ENCODE measurements at places on chromosomes 7 and 10. TPM values are rescaled to one million over a fixed set of nuclear protein-coding genes. Genes with fewer than 3 reads are reported as not detected.
A peak's percentile ranks its signal among the peaks of the same experiment; 100 is the strongest.

SPDYE2B gene
- total RNA-seq, result not detected

INHBA gene
- total RNA-seq, result 2.1 TPM

TLL2 gene
- not detected for total RNA-seq

KIAA1549 gene
- 4.4 TPM for total RNA-seq

OR6V1 gene
- total RNA-seq, result not detected

GRID2IP gene
- 0.63 TPM for total RNA-seq

ADAM12 gene
- 3.7 TPM for total RNA-seq

GRCh38 chr7:1738511-1738910 is 68.4 kb downstream of the ELFN1 start:
- H3K27me3 ChIP-seq, result no peaks in the 10 kb centered on the region
- H3K36me3 ChIP-seq, result no peaks in the 10 kb centered on the region
- no peak overlapping the region for H3K27ac ChIP-seq
- H3K4me3 ChIP-seq, result no peak overlapping the region
- peaks cover 16% of the 10 kb centered on the region for H3K4me1 ChIP-seq

- no peak overlapping the region for H3K4me3 ChIP-seq
- no peaks in the 10 kb centered on the region for H3K36me3 ChIP-seq
- H3K27me3 ChIP-seq, result no peaks in the 10 kb centered on the region
- DNase-seq, result no peak
- H3K4me1 ChIP-seq, result no peaks in the 10 kb centered on the region
Observed at GRCh38 chr10:127176649-127177048, 19.7 kb downstream of the INSYN2A start.

GRCh38 chr7:41763626-41764025 is 60.7 kb upstream of the INHBA start:
- H3K4me1 ChIP-seq, result no peaks in the 10 kb centered on the region
- no peak overlapping the region for H3K27ac ChIP-seq
- no peaks in the 10 kb centered on the region for H3K36me3 ChIP-seq
- no peak overlapping the region for H3K4me3 ChIP-seq
- no peaks in the 10 kb centered on the region for H3K27me3 ChIP-seq
- no peak for DNase-seq

GRCh38 chr7:42253316-42253715 is 16.3 kb upstream of the GLI3 start:
- no peaks in the 10 kb centered on the region for H3K27me3 ChIP-seq
- no peak for DNase-seq
- no peak overlapping the region for H3K27ac ChIP-seq
- H3K36me3 ChIP-seq, result no peaks in the 10 kb centered on the region
- H3K4me1 ChIP-seq, result no peaks in the 10 kb centered on the region

- no peaks in the 10 kb centered on the region for H3K27me3 ChIP-seq
- DNase-seq, result no peak
- H3K4me3 ChIP-seq, result no peak overlapping the region
- H3K36me3 ChIP-seq, result no peaks in the 10 kb centered on the region
Observed at GRCh38 chr10:68697106-68697505, 23.9 kb upstream of the CCAR1 start.

DNA sequence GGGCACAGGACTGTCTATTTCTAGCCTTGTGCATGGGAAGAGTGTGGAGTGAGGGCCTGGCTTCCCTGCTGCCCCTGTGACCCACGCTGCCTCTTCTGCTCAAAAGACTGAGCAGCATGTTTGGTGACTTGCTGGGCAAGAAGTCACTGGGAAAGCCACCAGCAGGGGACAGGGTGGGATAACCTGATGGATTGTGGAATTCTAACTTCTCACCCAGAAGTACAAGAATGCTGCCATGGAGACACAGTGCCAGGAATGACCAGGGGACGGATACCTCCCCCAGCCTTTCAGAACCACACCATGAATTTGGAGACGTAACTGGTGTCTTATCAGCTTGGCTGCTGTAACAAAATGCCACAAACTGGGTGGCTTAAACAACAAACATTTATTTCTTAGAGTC is 28.4 kb downstream of the GALNTL5 start:
- DNase-seq, result no peak
- H3K4me3 ChIP-seq, result no peak overlapping the region
- H3K27me3 ChIP-seq, result no peaks in the 10 kb centered on the region
- H3K27ac ChIP-seq, result no peak overlapping the region

GRCh38 chr10:17250736-17251135 is 22.7 kb downstream of the VIM start:
- no peaks in the 10 kb centered on the region for H3K36me3 ChIP-seq
- DNase-seq, result no peak
- no peak overlapping the region for H3K4me3 ChIP-seq
- no peaks in the 10 kb centered on the region for H3K4me1 ChIP-seq
- H3K27ac ChIP-seq, result no peak overlapping the region
- no peaks in the 10 kb centered on the region for H3K27me3 ChIP-seq

DNA sequence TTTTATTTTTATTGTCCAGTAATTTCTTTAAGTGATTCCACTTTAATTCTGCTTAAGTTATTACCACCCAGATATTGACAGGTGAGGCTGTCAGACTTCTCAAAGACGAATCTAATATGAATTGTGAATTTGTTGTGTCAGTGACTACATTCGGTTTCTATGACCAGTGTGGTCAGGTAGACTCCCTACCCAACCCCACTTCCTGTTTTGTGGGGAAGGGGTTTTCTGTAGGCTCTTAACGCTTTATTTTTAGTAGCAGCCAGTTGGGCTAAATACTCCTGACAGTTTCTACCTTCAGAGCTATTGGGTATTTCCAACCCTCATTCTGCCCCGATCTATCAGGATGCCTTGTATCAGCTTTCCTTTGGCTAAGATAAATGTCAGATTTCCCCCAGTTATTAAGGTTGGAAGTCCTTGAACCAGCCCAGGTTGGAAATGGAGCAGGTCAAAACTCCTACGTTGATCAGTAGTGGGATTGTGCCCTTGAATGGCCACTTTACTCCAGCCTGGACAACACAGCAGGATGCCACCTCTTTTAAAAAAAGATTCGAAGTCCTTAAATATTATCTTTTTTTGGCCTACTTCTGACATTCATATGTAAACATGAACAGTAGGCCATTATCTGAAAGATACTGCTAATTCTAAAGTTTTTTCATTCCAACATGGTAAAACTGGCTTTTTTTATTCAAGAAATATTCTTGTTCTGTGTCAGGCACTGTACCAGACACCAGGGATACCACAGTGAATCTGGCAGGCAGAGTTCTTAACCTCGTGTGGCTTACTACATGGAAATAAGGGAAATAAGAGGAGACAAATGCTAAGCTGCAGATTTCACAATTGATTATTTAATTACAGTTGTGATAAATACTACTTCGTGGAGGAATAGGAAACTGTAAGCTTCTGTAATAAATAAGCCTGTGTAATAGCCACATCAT is 133.3 kb upstream of the SAMD8 start:
- no peak overlapping the region for H3K27ac ChIP-seq
- H3K4me1 ChIP-seq, result no peaks in the 10 kb centered on the region
- H3K4me3 ChIP-seq, result no peak overlapping the region
- DNase-seq, result no peak

GRCh38 chr10:30979956-30980355 is 51.7 kb downstream of the ZNF438 start:
- no peak overlapping the region for H3K27ac ChIP-seq
- DNase-seq, result no peak
- H3K4me3 ChIP-seq, result no peak overlapping the region
- H3K27me3 ChIP-seq, result no peaks in the 10 kb centered on the region
- H3K36me3 ChIP-seq, result no peaks in the 10 kb centered on the region

DNA sequence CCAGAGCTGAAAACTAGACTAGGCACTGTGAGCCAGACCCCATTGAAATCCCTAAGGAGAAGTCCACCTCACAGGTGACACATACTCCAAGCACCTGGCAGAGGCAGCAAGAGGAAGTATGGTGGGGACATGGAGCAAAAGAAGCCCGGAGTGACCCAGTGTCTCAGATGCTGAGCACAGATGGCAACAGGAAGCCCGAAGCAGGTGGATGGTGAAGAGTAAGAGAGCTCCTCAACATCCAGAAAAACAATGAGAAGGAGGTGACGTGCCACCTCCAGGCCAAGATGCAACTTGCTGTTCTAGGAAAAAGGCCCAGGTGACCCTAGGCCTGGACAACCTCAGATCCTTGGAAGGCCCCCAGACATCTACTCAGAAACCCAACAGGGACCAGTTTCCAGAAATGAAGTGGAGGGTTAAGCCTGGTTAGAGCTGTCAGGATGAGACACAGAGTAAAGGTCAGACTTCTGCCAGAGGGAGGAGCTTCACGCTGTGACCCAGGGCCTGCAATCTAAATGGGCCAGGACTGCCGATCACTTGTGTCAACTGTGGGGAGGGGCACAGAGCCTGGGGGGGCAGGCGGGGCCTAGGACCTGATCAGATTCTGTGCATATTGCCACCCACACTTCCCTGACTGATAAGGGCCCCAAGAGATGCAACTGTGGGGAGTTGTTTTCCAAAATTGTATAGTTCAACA is 2.4 kb upstream of the COBL start:
- DNase-seq, result no peak
- H3K4me3 ChIP-seq, result no peak overlapping the region
- no peaks in the 10 kb centered on the region for H3K36me3 ChIP-seq
- H3K4me1 ChIP-seq, result peaks cover 6% of the 10 kb centered on the region
- H3K27ac ChIP-seq, result no peak overlapping the region
- no peaks in the 10 kb centered on the region for H3K27me3 ChIP-seq

- no peak overlapping the region for H3K27ac ChIP-seq
- H3K36me3 ChIP-seq, result no peaks in the 10 kb centered on the region
- no peak overlapping the region for H3K4me3 ChIP-seq
- H3K4me1 ChIP-seq, result peaks cover 10% of the 10 kb centered on the region
- H3K27me3 ChIP-seq, result no peaks in the 10 kb centered on the region
- DNase-seq, result no peak
Observed at GRCh38 chr7:64574540-64575099, 11.7 kb upstream of the ZNF680 start.

- peaks cover 38% of the 10 kb centered on the region for H3K4me1 ChIP-seq
- no peak within 1 kb of the TSS for H3K27ac ChIP-seq
- peaks cover 12% of the 10 kb centered on the region for H3K27me3 ChIP-seq
- no peaks in the 10 kb centered on the region for H3K36me3 ChIP-seq
Observed at GRCh38 chr7:29563590-29564495, at the start of gene PRR15. PRR15 (plus strand) TSS chr7:29563835; CDS start chr7:29566330, 2,495 bp downstream.

- H3K4me1 ChIP-seq, result no peaks in the 10 kb centered on the region
- no peaks in the 10 kb centered on the region for H3K36me3 ChIP-seq
- H3K27ac ChIP-seq, result no peak overlapping the region
- H3K4me3 ChIP-seq, result no peak overlapping the region
Observed at GRCh38 chr10:6781133-6781770, 201.2 kb upstream of the PRKCQ start.

DNA sequence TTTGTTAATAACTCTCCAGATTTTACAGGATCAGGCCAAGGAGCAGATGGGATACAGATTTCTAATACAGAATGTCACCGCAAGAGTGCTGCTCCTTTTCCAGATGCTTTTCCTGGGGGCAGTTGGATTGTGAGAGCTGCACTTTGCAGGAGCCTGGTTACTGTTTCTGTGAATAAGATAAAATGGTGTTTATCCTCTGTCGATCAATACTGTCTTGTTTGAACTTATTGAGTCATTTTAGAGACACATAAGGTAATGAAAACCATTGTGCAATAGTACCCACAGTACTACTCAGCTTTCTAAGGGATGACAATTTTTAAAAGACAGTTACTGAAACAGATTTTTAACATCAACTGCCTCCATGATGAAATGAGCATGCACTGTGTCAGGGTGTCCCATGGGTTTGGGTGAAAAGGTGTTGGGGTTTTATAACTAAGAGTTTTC is 2.9 kb downstream of the A1CF start:
- H3K27ac ChIP-seq, result no peak overlapping the region
- no peaks in the 10 kb centered on the region for H3K27me3 ChIP-seq
- DNase-seq, result no peak

GRCh38 chr10:110841767-110842267 is 29.9 kb upstream of the PDCD4 start:
- no peak for DNase-seq
- peaks cover 17% of the 10 kb centered on the region for H3K4me1 ChIP-seq
- no peak overlapping the region for H3K4me3 ChIP-seq
- H3K27me3 ChIP-seq, result no peaks in the 10 kb centered on the region

DNA sequence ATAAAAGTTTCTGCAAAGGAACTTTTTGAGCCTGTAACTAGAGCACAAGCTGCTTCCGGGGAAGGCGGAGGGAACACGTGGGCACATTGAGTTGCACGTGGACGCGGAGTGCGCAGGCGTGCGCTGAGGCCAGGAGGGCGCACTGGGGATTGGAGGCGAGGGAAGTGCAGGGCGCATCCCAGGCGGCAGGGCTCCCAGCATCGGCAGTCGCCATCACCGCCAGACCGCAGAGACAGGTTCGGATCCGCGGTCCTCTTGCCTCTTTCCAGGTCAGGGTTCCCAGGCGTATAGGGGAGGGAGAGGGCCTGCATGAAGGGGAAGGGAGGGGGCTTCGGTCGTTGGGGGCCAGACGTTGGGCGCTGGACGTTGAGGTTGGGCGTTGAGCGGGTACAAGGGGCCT is at the start of gene TDRD1:
Gene TDRD1, plus strand, starts transcription at position 206 of the 400 bp plus-strand sequence. CDS start 8,479 bp downstream, outside the sequence.
- H3K36me3 ChIP-seq, result no peaks in the 10 kb centered on the region
- H3K4me3 ChIP-seq, result no peak within 1 kb of the TSS
- no peaks in the 10 kb centered on the region for H3K27me3 ChIP-seq
- no peak within 1 kb of the TSS for H3K27ac ChIP-seq
- DNase-seq, result peak; percentile 84

DNA sequence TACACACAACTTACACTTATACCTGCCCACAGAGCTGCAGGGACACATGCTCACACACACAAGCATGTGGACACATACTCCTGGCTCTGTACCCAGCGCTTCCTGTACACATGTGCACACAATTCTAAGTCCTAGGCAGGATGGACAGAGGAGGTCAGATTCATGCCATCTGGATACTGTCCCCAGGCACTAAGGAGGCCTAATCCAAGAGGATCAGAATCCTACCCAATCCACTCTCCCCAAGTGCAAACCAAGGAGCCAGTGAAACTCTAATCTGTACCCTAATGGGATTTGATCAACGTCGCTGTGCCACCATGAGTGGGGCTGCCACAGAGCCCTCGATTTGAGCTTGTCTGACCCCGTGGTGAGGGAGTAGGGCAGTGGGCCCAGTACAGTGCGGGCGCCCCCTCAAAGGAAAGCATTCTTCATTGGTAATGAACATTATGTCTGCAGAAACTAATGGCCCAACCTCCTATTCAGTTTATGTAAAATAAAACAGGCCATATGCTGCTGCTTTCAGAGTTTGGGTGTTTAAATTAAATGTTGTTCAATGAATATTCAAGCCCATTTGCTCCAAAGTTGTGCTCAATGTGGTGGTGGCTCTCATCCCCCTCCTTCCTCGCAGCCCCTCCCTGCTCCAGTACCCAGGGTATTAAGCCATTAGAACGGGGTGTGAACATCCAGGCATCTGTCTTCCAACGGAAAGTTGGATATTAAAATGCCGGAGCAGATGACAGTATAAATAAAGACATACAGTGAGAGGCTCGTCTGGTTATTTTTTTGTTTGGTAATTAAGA is 26.4 kb downstream of the RPS24 start:
- no peak for DNase-seq
- H3K27ac ChIP-seq, result no peak overlapping the region
- H3K27me3 ChIP-seq, result no peaks in the 10 kb centered on the region
- H3K4me3 ChIP-seq, result no peak overlapping the region
- H3K4me1 ChIP-seq, result no peaks in the 10 kb centered on the region

Measured in upper lobe of left lung (tissue), 6 donors.